ENCODE measurements at places on chromosomes 6 and 20.
A peak's percentile ranks its signal among the peaks of the same experiment; 100 is the strongest.

DNA sequence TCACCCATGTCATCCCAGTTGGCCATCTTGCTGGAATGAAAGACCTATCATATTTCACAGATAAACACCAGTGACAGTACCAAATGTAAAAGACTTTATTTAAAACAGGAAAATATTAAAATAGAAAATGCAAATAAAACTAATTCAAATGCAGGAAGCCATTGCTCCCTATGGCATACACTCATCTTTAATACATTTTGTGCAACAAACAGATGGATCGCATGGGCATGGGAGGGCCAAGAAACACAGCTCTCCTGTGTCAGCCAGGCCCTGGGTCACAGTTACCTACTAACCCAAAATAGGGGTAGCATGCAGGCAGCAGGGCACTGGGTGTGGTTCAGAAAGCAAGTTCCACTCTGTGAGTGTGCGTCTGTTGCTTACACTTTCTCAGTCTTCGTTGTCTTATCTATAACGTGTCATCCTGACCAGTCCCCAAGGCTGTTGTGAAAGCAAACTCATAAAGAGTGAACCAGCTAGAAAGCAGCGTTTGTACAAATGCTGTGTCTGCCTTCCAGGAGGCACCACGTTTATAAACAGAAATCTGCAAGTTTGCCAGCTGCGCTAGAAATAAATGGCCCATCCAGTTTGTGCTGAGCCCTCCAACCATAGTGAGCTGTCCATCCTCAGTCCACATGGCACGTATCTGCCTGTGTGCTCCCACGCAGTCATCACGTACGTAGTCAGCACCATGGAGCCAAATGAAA is 180.5 kb downstream of the SYNDIG1 start:
- no peak for DNase-seq

DNA sequence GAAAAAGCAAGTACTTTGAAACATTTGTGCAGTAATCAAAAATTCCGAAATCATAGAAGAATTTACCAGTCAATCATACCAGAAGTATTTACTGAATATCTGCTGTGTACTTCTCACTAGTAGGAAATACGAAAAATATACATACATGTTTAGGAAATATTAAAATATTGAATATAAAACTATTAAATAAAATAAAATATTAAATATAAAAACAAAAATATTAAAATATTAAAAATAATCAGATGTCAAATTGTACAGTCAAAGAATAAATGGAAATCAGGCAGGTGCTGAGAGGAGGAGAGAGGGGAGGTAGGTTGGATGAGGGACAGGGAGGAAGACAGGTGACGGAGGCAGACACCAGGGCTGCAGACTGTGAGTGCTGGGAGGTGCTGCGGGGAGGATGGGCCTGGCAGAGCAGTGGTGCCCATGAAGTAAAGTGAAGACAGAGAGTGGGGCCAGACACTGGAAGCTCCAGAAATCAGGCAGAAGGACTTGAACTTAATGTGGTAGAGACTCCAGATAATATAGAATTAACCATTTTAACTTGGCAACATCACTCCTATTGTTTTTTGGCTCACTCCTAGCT is 55.9 kb downstream of the PRKN start:
- no peak for DNase-seq

DNA sequence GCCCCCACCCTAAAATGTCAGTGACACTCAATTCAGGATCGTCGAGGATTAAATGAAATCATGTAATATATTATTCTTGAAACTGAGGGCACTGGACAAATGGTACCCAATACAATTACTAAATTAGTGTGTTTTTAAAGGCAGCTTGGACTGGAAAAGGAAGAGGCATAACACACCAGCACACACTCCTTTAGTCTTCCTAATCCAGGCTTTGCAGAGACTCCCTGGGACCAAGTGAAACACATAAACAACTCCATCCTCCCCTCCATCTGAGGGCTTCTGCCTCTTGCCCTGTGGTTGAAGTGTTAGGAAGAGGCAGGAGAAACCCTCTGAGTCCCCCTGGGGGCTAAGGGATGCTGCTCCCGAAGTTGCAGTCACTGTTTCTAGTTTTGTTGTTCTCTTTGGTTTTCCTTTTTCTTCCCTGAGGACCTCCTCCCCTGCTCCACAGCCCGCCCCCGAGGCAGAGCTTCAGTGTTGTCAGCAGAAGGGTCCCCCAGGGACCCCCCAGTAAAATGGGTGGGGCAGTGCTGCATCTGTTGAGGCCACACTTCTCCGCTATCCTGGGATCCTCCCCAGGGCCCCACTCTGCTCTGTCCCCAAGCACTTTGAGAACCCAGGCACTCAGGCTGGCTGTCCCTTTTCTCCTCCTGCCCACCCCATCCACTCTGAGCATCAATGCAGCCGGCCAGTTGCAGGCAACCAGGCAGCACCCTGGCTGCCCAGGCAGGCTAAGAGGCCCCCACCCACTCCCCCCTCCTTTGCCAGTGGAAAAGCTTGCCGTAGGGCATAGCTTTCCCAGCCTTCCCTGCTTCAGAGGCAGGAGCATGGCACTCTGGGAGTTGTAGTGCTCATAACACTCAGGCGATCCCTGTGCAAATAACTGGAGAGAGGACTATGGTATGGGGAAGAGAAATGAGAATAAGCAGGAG is 5.9 kb downstream of the TMEM63B start:
- DNase-seq, result no peak

- DNase-seq, result no peak
Observed at GRCh38 chr6:118859517-118860064, 34.4 kb upstream of the ASF1A start.

DNA sequence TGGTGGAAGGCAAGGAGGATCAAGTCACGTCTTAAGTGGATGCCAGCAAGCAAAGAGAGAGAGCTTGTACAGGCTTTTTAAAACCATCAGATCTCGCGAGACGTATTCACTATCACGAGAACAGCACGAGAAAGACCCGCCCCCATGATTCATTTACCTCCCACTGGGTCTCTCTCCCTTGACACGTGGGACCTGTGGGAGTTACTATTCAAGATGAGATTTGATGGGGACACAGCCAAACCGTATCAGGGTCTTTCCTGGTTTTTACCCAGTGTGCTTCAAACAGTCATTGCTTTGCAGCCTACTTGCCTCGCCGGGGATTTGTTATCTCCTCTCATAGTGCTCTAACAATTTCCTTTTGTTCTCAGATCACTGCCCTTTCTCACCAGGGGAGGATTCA is 108.2 kb downstream of the UST start:
- DNase-seq, result no peak

DNA sequence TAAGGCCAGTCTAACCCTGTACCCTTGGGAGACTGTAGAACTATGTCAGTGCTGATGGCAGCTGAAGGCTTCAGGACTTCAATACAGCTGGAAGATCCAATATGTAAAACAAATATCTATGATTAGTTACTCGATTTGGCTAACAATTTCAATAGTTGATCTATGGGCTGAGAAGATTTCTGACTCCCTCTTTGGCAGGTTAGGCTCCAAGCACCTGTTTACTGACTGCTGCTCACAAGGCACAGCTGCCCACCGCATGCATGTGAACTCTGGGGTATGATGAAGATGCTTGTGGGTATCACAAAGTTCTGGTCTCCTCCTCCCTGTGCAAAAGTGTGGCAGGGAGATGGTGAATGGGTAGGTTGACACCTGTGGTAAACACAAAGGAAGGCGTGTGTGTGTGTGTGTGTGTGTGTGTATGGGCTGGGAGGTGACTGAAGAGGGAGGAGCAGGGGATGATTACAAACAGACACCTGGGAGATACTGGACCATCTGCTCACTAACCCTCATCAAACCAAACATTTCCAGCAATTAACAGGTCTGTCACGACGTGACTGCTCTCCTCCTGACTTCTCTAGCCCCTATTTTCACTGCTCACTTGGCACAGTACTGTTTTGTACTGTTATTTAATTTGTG is 18.1 kb downstream of the ELMO2 start:
- peak; percentile 34 for DNase-seq

- peak; percentile 32 for DNase-seq
Observed at GRCh38 chr6:69584913-69585729, 211.7 kb downstream of the LMBRD1 start.

DNA sequence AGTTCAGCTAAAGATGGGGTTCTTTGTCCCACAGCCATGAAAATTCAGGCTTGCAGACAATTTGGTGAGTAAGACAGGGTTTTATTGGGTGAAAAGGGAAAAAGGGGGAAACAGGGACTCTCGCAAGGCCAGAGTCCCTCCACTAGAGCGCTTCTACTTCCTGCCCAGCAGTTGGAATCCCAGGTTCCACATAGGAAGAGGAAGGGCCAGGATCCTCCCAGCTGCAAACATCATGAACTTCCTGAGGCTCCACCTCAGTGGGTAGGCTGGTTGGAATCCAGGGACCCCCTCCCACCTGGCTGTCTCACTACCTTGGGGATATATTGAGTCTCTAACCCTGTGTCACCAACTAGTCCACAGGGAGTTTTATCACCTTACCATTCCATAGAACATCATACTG is 39.5 kb upstream of the PRSS16 start:
- DNase-seq, result no peak

GRCh38 chr6:52305411-52305810 is 20.9 kb upstream of the MCM3 start:
- no peak for DNase-seq

DNA sequence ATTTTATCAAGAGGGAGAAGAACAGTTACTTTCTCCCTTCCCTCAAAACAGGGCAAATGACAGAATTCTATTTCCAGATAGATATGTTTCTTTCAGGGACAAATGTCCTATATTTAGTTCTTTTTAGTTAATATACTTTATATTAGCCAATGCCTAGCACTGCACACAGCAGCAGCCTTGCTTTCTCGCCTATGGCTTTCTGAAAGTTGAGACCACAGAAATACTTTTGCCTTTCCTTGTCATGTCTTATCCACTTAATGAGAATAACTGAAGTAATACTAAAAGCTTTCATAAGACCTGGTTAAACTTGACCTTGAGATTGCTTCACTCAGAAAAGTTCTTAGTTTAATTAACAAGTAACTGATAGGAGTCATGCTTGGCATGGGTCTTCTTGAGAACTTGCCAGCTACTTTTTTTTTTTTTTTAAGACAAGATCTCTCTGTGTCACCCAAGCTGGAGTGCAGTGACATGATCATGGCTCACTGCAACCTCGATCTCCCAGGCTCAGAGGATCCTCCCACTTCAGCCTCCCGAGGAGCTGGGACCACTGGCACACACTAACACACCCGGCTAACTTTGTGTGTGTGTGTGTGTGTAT is 159.3 kb downstream of the CDKAL1 start:
- no peak for DNase-seq

- DNase-seq, result no peak
Observed at GRCh38 chr20:62327726-62328495, 25.1 kb downstream of the ADRM1 start.

GRCh38 chr20:32535953-32536823 is 48.9 kb downstream of the NOL4L start:
- DNase-seq, result peak; percentile 72

DNA sequence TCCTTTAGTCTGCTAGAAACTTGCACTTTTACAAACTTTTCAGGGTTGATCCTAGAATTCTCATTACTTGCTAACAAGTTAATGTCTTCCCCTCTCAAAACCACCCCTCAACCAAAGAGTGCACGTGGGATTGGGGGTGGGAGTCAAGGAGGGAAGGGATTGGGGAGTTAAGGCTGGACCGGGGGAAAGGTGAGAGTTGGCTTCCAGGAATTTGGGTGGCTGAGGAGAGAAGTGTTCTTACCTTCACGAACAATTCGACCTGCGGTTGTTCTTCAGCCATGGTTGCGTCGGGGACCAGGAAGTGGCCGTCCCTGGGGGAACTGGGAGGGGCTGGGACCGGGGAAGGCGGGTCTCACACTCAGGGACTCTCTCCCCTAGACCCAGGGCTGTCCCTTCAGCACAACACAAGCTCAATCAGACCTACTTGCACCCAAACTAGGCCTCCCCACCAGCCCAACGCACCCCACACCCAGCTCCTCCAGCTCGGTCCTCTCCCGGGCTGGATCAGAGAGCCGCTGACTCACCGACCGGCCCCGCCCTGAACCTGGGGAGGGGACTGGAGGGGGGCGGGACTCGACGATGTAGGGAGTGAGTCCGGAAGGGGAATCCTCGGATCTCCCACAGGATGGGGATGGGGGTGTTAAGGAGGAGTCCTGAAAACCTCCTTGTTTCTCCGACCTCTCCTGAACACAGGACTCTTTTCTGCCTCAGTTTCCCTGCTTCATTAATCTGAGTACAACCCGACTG is at the start of gene CLIC1:
CLIC1 (minus strand) TSS at position 510 of the 747 bp plus-strand sequence; CDS start at position 280, 230 bp downstream.
- no peak for DNase-seq

- DNase-seq, result no peak
Observed at GRCh38 chr6:103672169-103672568, 1187.5 kb downstream of the HACE1 start.

- no peak for DNase-seq
Observed at GRCh38 chr20:20491784-20492264, 123.9 kb downstream of the INSM1 start.

DNA sequence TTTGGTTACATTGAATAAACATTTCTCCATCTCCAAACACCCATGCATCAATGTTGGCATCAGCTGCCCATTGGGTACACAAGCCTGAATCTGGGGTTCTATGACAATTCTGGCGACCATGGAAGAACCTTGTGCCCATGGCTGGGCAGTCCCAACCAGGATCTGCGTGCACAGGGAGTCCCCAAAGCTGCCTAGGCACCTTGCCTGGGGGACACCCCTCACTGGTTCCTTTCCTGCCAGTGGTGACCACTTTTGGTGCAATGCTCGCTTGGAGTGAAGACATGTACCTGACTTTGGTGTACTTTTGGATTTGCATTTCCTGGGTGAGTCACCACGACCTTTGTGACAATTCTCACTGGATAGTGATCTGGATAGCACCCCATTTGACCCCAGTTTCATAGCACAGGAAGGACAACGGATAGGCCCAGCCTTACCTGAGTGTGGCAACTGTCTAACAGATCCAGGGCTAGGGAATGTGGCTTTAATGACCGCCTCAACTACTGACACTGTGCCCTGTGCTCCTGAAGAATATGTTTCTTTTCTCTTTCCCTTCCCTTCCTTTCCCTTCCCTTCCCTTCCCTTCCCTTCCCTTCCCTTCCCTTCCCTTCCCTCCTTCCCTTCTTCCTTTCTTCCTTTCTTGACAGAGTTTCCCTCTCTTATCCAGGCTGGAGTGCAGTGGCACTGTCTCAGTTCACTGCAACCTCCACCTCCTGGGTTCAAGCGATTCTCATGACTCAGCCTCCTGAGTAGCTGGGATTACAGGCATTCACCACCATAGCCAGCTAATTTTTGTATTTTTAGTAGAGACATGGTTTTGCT is 7.1 kb downstream of the SPINT3 start:
- no peak for DNase-seq

DNA sequence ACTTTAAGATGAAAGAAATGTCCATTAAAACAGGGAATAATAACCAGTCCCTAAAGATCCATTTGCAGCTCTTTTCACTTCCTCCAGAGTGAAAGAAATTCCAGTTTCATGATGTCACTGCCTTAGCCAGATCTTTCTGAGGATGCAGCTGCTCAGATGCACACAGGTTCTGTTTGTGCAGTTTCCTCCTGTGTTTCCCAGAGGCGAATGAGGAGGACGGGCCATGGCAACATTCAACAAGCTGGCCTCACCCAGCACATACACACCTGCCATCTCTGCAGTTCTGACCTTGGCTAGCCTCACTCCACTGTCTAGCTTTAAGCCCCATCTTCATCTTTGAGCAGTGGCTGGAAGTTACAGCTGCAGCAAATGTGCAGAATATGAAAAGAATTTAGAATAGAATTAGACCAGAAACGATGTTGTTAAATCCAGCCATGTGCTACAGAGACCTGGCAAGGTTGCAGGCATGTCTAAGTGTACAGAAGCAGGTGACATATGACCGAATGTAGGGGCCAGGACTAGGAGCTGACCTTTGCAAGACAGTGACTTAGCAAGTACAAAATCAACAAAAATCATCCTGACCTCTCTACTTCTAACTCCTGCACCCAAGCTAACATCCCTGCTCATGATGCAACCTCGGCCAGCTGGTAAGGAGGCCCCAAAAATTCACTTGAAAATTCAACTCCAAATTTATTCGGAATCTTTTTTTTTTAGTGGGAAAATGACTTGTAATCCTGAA is 35.0 kb downstream of the FAM50B start:
- DNase-seq, result no peak

All from cerebellar nuclear complex (tissue), 1 donor.